ENCODE measurements at places on chromosomes 4 and X.

GRCh38 chr4:57110640-57111511 is 691 bp upstream of the IGFBP7 start:
- DNase-seq: peak; percentile 29

DNA sequence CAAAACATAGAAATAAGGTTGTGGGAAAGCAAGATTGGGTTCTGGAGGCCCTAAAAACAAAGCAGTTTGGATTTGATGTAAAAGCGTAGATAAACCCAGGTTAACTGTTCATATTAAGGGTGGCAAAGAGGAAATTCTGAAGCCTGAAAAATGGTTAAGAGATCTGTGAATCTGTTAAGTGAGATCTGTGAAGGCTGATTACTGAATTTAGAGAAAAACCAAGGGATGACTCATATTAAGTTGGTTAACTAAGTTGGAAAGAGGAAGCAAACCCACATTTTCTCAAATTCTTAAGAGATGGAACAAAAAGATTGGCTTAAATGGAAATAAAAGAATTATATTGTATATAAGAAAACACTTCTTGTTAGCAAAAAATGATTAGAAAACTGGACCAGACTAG is 22.8 kb downstream of the GPAT3 start:
- DNase-seq: no peak

- DNase-seq: no peak
Observed at GRCh38 chr4:182240161-182241130, 2.8 kb upstream of the TENM3 start.

DNA sequence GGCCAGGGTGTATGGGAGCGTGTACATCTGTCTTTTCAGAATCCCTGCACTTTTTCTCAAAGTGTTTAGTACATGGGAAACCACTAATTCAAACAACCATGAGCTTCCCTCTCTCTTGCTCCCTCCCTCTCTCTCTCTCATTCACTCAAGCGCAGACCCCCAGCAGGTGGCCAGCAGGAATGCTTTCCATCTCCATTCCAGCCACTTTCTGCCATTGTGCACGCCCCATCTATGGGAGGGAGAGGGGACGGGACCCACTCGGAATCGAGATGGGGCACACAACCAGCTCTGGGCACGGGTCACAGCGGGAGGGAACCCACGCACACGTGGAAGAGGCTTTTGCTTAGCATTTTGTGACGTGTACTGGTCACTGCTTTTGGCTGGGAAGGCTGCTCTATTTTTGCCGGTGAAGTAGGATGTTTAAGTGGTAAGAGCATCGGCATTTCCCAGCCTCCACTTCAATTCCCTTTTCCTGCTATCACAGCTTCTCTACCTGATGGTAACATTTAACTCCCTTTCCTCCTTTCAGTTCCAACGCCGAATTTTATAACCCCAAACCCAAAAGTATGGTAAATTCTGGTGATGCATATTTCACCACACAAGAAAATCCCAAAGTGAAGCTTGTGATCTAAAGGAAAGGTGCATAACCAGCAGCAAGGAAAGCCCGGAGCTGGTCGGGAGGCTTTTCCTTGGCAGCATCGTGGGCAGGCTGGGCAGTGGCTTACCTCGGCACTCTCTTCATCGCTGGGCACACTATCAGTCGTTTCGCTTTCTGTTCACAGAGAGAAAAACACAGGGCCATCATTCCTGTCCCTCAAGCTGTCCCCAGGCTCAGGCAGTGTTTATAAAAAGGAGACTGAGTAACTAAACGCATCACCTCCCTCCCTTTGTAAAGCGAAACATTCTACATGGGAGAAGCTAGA is 84.1 kb downstream of the IRF2 start:
- DNase-seq: no peak

- DNase-seq: peak; percentile 60
Observed at GRCh38 chr4:56129431-56129861, 180.7 kb downstream of the CEP135 start.

- DNase-seq: no peak
Observed at GRCh38 chrX:50697691-50698090, 116.3 kb downstream of the SHROOM4 start.

GRCh38 chrX:30786374-30786773 is 102.7 kb downstream of the TAB3 start:
- no peak for DNase-seq

- no peak for DNase-seq
Observed at GRCh38 chrX:137567682-137568232, 1.8 kb downstream of the ZIC3 start.
